Activated CD8-positive, alpha-beta T cell treated with anti-CD3 and anti-CD28 coated beads, Interleukin-2, amount 10 ng/mL, durations not matched to agents 7 days and 5 days (primary cell): ENCODE measurements at places on chromosomes 1 and 21.

DNA sequence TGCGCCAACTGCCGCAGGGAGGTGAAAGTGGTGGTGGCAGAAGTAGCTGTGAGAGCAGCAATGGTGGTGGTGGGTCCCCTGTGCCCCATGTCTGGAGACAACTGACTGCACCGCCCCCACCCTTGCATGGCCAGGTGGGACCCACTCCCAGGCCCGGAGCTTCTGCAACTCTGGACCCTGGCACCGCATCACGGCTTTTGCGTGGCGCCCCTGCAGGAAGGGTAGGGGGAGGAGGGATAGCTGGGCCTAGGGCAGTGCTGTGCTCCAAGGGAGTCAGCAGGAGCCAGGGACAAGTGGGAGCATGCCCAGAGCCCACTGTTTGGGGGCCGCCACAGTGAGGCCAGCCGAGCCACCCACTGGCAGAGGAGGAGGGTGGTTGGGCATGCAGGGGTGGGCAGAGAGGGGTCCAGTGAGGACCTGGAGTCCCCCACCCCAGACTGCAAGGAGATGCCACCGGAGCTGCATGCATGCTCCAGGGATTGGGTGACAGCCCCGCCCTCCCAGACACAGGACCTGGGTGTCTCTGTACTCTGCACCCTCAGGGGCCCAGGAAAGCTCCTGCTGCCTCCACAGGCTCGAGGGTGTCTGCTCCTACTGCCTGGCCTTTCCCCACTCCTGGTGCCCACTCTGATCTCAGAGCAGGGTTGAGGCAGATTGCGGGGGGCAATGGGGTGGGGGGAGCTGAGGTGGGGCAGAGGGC, 9.8 kb upstream of the CTTNBP2NL start:
- peaks cover 6% of the 10 kb centered on the region for H3K4me1 ChIP-seq
- peaks cover 29% of the 10 kb centered on the region for H3K27me3 ChIP-seq
- no peak for DNase-seq
- no peaks in the 10 kb centered on the region for H3K36me3 ChIP-seq
- no peak overlapping the region for H3K4me3 ChIP-seq

- no peak overlapping the region for H3K4me3 ChIP-seq
- peaks cover 65% of the 10 kb centered on the region for H3K4me1 ChIP-seq
- DNase-seq = peak; percentile 45
- H3K27me3 ChIP-seq = no peaks in the 10 kb centered on the region
- H3K36me3 ChIP-seq = peaks cover 61% of the 10 kb centered on the region
Measured at GRCh38 chr1:117615474-117615873, 9.6 kb downstream of the TENT5C start.

DNA sequence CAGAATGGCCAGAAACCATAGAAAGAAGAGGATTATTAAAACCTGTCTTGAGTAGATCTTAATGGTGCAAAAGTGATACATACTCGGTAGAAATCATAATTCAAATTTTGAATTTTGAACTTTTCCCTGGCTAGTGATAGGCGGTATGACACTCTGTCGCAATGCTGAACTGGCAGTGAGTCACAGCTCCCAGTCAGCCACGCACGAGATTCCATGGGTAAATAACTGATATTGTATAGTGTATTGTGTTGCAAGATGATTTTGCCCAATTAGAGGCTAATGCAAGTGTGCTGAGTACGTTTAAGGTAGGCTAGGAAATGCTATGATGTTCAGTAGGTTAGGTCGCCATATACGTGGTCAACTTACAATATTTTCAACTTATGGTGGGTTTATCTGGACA, 207.0 kb downstream of the SIPA1L2 start:
- H3K4me3 ChIP-seq = no peak overlapping the region
- no peak overlapping the region for H3K27ac ChIP-seq
- DNase-seq = no peak
- no peaks in the 10 kb centered on the region for H3K36me3 ChIP-seq
- peaks cover 8% of the 10 kb centered on the region for H3K27me3 ChIP-seq

GRCh38 chr1:6256645-6257044, 4.3 kb downstream of the GPR153 start:
- peaks cover 4% of the 10 kb centered on the region for H3K4me1 ChIP-seq
- H3K27ac ChIP-seq = no peak overlapping the region

DNA sequence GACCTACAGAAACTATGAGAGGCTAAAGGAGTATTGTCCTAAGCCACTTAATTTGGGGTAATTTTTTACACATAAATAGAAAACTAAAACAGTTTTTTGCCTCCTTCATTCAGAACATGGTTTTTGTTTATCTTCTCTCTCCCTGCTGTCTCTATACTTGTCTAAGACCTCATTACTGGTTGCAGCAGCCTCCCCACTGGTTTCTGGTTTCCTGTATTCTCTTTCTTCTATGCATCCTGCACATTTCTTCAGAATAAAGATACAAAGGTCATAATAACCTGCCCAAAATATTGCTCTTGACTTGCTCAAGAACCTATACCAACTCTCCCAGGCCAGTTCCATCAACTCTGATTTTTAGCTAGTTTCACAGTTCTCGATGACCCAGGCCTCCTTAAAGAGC, 19.8 kb upstream of the BOLA1 start:
- peaks cover 39% of the 10 kb centered on the region for H3K4me1 ChIP-seq
- H3K4me3 ChIP-seq = peak overlapping the region; percentile 54
- H3K27me3 ChIP-seq = no peaks in the 10 kb centered on the region
- DNase-seq = peak; percentile 64
- H3K27ac ChIP-seq = peak overlapping the region; percentile 76

DNA sequence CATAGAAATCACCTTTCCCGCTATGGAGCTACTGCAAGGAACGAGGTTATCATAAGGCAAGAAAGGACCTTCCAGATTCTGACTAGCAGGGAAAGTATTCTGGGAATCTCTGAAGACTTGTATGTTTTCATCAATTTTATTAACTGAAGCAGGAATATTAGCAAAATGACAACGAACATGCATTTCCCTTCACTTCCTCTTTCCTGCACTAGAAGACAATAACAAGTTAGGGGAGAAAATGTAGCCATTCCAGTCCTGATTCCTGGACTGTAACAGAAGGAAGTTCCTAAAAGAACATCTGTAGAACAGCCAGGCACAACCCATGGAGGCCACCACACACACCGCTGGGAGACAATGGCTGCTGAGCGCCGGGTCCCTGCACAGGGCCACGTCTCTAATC, 106.8 kb downstream of the RAVER2 start:
- H3K4me1 ChIP-seq = peaks cover 17% of the 10 kb centered on the region
- DNase-seq = no peak
- no peaks in the 10 kb centered on the region for H3K27me3 ChIP-seq
- H3K36me3 ChIP-seq = peaks cover 58% of the 10 kb centered on the region
